ENCODE measurements at places on chromosomes 7 and 10.

DNA sequence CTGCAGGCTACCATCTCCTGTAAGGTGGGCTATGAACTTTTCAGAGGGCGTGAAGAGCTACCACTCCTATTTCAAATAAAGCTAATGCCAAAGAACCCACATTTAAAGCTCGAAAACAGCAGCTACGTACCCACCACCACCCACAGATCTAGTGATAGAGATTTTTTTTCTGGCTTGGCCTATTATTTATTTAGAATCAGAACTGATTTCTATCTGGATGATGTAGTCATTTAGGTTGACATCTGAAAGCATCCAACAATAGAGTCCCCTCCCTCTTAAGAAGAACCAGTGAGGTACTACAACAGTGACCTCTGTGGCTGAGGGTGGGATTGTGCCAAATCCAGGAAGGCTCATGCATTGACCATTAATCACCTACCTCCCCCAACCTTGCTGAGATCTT, 113.8 kb upstream of the ADO start:
- DNase-seq: no peak

- DNase-seq: no peak
Measured at GRCh38 chr10:45424668-45425404, 50.8 kb downstream of the ALOX5 start.

DNA sequence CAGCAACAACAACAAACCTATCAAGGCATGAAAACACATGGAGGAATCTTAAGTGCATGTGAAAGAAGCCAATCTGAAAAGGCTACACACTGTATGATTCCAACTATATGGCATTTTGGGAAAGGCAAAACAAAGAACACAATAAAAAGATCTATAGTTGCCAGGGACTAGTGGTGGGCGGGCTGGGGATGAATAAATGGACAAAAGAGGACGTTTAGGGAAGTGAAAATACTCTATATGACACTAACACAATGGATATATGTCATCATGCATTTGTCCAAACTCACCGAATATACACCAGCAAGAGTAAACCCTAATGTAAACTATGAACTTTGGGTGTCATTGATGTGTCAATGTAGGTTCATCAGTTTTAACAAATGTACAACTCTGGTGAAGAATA, 89.1 kb downstream of the SEMA3E start:
- no peak for DNase-seq

- no peak for DNase-seq
Measured at GRCh38 chr7:71735961-71736556, 604.1 kb downstream of the GALNT17 start.

- no peak for DNase-seq
Measured at GRCh38 chr7:1695800-1696454, 25.9 kb downstream of the ELFN1 start.

GRCh38 chr10:73771722-73772280, 10.0 kb upstream of the CHCHD1 start:
- DNase-seq: peak; percentile 62

DNA sequence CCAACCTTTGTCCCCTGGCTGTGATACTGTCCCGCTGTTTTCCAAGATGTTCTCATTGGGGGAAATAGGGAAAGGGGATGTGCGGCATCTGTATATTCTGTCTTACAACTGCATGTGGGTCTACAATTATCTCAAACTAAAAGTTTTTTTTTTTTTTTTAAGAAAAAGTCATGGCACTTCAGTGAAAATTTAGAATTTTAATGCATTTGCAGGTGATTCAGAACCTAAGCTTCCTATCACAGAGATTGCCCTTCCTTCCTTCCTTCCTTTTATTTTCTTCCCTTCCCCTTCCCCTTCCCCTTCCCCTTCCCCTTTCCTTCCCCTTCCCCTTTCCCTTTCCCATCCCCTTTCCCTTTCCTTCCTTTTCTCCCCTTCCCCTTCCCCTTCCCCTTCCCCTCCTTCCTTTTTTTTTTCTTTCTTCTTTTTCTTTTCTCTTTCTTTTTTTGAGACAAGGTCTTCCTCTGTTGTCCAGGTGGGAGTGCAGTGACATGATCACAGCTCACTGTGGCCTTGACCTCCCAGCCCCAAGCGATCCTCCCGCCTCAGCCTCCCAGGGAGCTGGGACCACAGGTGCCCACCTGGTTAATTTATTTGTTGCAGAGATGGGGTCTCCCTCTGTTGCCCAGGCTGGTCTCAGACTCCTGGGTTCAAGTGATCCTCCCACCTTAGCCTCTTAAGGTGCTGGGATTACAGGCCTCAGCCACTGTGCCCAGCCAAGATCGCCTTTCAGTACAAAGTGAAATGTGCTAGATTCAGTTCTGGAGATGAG, 32.0 kb downstream of the JAKMIP3 start:
- no peak for DNase-seq

GRCh38 chr10:65291286-65291685, 1634.5 kb upstream of the LRRTM3 start:
- DNase-seq: no peak

GRCh38 chr7:155405399-155406318, 52.3 kb upstream of the EN2 start:
- DNase-seq: no peak

DNA sequence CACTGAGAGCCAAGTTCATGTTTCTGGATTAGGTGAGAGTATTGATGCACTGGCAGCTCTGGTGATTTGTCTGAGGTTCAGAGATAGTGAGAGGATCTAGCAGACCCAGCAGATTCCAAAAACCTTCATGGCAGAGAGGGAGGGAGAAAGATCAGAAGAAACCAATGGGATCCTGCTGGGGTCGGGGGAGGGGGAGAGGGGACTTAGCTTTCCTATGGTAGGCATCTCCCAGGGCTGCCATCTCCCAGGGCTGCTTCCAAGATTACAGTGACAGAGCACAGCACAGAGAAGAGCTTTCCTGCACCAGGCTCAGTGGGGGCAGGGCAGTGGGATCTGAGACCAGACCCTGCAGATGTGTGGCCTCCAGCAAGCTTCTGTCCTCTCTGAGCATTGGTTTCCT, 76.8 kb upstream of the GDF10 start:
- no peak for DNase-seq

GRCh38 chr7:78634093-78634492, 819.4 kb downstream of the MAGI2 start:
- DNase-seq: no peak

DNA sequence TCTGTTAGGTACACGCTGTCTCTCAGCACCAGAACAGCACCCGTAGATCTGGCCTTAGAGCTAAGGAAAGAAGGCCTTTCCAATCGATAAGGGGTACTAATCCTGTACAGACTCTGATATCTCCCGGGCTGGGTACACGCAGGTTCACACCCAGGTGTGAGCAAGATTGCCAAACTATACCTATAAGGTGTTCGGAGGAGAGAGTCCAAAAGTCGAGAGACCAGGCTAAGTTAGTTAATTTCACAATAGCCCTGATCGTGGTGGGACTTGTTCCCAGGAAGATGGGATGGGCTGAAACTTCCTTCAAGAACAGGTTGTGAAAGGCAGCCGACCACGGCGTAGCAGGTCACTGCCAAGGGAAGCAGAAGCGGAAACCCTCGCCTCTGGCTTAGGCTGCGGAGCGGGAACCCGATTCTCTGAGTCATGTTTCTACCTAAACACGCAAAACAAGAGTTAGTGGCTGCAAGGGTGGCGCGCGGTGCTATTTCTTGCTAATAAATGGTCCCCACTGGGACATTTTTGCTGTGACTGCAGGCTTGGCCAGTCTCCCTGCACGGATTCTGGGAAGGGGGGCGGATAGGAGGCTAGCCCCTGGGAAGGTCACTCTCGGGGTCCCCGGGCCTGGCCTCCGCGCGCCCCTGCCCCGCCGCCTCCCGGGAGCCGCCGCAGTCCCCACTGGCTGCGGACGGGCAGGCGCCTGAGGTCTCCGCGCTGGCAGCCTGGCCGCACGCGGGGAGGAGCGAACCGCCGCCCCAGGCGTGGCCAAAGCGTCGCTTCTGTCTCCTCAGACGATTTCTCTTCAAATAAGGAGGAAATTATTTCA, 75.4 kb upstream of the PDSS1 start:
- no peak for DNase-seq

DNA sequence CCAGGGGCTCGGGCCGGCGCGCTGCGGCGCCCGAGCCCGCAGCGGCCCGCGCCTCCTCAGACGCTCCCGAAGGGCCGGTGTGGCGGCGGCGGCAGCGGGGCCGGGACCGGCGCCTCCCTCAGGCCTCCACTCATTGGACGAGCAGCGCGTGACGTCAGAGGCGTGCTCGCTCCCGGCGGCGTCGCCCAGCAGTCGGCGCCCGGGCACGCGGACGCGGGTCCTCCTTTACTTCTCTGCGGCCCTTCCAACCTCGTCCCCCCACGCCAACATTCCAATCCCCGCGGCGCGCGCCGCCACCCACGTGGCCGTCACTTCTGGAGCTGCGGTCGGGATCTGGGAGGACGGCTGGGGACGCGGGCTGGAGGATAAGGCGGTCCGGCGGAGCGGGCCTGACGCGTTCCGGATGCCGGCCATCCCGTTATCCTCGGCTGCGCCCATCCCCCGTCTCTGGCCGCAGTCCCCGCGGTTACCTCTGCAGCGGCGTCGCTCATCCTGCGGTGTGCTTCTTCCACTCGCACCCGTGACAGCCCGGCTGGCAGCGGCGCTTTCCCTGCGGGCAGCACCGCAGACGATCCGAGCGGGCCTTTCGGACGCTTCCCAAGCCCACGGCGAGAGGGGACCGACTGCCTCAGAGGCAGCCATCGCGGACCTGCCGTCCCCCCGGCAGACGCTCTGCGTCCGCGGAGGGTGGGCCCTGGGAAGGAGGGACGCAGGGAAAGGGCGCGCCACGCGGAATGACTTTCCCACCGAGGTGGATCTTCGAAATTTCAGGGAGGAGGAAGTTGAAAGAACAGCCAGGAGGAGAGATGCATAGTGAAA, at the start of gene PDZD8:
PDZD8 (minus strand) TSS at position 81 of the 819 bp plus-strand sequence. CDS start 213 bp downstream, outside the sequence.
- peak; percentile 79 for DNase-seq

GRCh38 chr10:38143587-38143986, 49.5 kb downstream of the ZNF37A start:
- no peak for DNase-seq

DNA sequence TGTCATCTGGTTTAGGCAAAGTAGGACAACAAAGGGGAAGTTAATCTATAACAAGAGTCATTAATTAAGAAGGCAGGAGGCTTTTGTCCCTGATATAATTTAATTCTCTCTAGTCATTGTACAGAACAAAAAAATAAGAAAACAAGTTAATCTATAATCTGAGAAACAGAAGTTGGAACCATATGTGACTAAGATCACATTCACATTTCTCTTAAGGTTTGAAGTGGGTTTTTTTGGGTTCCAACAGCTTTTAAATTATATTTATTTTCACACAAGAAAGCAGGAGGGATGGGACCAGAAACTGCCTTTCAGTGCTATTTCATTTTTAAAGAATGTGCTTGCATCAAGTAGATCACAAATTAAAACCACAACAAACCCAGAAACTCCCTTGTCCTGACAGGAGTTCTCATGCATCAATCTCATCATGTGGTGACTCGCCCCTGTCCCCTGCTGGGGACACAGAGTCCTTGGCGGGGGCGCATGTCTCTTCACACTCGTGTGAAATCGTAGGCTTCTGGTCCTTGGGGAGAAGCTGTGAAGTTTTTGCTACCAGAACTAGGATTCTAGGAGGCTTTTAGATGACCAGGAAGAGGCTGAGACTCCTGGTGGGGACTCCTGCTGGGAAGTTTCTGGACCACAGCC, 10.1 kb upstream of the OPN4 start:
- DNase-seq: no peak

- DNase-seq: no peak
Measured at GRCh38 chr7:101902680-101903514, 85.5 kb downstream of the CUX1 start.

DNA sequence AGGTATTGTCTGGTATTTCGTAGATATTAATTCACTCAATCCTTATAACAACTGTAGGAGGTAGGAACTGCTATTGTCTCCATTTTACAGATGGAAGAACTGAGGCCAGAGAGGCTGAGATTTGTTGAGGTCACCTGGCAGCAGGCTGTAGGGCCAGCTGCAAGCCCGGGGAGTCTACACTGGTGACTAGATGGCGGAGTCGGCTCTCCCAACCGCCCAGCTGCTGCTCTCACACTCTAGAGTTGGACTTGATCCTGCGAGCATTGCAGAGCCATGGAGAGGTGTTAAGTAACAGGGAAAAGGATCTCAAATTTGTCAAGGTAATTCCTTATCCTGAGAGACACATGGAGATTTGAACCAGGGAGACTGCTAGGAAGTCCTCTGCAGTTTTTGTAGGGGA, 124.1 kb downstream of the CAMK1D start:
- DNase-seq: no peak

GRCh38 chr7:15104411-15105092, 202.0 kb upstream of the DGKB start:
- DNase-seq: no peak

DNA sequence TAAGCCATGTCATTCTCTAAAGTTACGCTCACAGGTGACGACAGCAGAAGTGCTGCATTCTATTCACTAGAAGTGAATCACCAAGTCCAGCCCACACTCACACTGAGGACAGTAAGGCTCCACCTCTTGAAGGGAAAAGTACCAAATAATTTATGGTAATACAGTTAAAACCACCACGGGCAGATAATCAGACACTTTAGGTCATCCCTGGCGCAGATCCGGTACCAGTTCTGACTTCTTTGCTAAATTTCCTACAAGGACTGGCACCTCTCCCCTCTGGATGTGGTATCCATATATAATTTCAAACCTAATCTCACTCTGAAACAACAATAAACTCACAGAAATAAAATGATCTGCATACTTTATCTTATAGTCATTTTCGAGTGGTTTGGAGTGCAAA, 954.7 kb upstream of the GHITM start:
- no peak for DNase-seq

DNA sequence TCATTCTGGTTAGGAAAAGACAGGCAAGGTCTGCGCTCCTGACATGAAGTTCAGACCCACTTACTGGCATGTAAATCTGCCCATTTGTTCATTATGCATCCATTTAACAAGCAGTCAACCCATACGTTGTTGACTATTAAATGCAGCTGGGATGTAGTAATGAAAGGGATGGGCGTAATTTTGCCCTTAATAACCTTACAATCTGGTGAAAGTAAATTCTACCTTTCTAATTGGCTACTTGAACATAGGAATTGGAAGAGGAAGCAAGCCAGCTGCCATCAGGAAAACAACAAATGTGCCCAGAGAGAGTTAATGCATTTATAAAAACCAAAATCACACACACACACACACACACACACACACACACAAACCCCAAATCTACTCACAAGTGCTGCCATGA, 170.2 kb upstream of the PITRM1 start:
- no peak for DNase-seq

DNA sequence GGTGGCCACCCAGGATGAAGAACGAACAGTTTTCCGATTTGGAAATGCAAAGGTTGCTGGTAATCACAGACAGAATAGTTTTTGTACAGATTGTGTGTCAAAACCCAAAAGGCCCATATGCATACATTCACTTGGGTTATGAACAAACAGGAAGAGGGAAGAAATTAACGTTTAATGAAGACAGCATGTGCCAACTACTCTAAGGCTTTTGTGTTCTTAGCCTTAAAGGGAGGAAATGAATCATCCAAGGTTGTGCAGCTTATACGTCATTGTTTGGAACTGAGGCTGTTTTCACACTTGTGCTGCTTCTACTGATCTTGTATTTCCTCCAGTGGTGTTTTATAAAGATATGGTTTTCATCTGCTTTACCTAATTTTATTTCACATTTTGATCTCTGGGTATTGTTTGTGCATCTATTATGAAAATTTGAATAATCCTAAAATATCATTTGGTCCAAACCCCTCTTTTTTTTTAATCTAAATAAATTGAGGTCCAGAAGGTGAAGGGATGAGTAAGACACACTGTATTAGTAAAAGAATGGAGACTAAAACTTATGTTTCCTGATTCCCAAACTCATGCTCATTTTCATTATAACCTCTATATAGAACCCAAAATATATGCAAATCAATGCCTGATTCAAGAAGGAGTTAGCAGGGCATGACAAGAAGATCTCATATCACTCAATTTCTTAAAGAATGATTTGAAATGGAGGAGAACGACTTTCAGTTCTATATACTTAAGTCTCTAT, 373.1 kb downstream of the THSD7A start:
- no peak for DNase-seq

Measured in stimulated activated CD8-positive, alpha-beta memory T cell treated with anti-CD3 and anti-CD28 coated beads, Interleukin-4, amount 100 ng/mL, for 1 hour (primary cell).